Tibial artery (tissue), 4 donors: ENCODE measurements at places on chromosomes 13 and 19.

GRCh38 chr19:39372941-39373340 lies 18.0 kb downstream of the PAF1 start:
- DNase-seq = no peak

DNA sequence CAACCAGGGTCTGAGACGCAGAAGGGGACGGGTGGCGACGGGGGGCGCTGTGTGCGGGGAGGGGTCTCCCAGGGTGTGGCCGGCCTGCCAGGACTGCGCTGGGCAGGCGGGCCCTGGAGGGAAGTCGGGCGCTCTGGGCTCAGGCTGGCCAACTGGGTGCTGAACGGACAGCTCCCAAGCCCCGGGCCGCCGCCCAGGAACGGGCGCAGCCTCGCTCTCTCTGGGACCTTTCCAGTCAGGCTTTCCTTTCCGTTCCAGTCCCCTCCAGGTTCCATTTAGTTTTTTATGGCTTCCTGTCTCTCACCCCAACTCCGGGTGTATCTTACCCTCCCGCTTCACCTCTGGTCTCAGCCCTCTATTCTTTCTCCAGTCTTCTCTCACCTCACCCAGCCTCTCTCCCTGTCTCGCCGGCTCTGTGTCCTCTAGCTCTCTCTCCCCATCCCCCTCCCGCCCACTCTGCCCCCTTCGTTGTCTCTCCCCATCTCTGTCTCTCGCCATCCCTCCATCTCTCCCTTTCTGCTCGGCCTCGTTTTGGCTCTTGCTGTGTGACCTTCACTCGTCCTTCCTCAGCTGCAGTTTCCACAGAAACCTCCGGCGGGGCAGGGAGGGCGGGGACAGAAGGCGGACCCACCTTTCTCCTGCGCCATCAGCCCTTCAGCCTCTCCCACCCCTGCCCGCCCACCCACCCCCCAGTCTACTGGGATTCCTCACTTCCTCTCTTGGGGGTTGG lies 3.3 kb upstream of the ATP1A3 start:
- DNase-seq = no peak

DNA sequence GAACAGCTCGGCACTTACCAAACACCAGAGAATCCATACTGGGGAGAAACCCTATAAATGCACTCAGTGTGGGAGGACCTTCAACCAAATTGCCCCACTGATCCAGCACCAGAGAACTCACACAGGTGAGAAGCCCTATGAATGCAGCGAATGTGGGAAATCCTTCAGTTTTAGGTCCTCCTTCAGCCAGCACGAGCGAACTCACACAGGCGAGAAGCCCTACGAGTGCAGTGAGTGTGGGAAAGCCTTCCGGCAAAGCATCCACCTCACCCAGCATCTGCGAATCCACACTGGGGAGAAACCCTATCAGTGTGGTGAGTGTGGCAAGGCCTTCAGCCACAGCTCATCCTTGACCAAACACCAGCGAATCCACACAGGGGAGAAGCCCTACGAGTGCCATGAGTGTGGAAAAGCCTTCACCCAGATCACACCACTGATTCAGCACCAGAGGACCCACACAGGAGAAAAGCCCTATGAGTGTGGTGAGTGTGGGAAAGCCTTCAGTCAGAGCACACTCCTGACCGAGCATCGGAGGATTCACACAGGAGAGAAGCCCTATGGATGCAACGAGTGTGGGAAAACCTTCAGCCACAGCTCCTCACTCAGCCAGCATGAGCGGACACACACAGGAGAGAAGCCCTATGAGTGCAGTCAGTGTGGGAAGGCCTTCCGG lies 8.3 kb downstream of the ZNF135 start:
- DNase-seq = no peak

DNA sequence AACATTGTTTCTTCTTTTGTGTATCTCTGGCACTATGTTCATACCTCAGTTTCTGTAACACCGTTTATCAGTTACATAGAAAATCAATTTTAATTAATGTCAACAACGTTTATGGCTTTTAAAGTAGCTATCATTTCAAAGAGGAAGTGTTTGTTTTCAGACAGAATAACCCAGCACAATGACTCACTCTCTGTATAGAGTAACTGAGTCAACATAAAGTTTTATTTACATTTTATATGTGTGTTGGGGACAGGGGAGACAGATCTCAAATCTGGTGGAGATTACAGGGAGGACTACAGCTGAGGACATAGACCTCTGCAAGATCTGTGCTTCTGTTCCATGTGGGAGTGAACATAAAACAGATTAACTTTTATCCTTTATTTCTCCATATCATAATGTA lies 2590.1 kb downstream of the PCDH9 start:
- no peak for DNase-seq
